NCI-H1092 treated with DMSO at 0.1 percent for 48 hours (cell line): ENCODE measurements at places on chromosomes 1 and 21.

- DNase-seq, result no peak
Measured at GRCh38 chr21:45811136-45811535, 167.6 kb downstream of the PCBP3 start.

DNA sequence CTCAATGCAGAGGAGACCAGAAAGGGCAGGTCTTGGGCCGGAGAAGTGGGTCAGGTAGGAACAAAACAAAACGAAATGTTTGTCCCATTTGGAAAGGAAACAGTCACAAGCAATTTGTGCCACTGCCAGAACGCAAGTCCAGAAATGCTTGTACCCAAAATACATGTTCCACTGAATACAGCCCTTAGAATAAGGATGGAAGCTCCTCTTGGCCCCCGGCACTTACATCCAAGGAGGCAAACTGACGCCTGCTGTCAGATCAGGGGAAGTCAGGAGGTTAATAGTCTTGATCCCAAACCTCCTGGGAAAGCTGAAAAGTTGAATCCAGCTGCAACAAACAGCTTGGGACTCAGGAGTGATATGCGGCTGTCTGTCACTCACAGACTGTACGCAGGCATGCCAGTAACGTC is 75.9 kb upstream of the GALNT2 start:
- DNase-seq, result no peak

DNA sequence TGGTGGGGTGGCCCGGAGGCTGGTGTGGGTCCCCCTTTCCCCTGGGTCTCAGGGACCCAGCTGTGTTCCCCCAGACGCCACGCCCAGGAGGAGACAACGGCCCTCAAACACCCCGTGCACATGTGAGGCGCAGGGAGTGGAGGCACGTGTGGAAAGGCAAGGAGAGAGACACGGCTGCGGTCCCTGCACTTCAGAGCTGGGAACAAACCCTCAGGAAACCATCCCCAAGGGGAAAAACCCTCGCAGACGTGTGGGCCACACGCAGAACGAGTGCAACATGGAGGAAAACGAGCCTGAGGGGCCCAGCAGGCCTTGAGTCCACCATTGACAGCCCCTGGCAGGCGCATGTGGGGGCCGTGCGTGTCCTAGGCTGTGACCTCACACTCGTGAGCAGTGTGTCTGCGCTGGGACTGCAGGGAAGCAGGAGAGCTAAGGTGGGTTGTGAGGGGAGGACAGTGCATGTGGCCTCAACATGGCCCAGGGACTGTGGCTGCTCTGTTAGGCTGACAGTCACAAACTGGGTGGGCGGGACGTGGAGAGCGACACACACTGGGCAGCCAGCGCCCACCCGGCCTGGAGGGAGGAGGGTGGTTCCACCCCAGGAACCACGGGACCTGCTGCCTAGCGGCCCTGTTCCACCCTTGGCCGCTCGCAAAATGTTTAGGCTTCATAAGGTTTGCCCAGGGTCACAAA is 20.0 kb downstream of the ITGB2 start:
- DNase-seq, result no peak

DNA sequence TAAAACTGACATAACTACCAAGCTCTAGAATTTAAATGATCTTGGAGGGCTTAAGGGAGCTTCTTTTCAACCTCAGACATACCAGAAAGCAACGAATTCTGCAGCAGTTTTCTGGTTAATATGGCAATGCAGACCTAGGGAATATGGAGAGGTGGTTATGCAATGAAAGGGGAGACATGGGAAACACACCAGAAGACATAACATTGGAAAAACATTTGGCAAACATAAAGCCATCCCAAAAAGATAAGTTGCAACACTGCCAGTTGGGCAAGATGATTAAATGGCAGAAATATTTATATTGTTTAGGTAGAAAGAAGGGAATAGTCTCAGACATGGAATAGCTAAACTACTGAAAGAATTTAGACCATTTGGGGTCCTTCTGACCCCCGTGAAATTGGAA is 104.5 kb downstream of the KCNJ6 start:
- no peak for DNase-seq

GRCh38 chr1:109312978-109313775 is 6.4 kb upstream of the MYBPHL start:
- no peak for DNase-seq

- DNase-seq, result no peak
Measured at GRCh38 chr1:156898971-156899664, 5.6 kb downstream of the PEAR1 start.

- DNase-seq, result peak; percentile 69
Measured at GRCh38 chr1:61142726-61143500, 60.6 kb downstream of the NFIA start.

GRCh38 chr1:106278716-106279115 is 777.8 kb upstream of the PRMT6 start:
- DNase-seq, result no peak

DNA sequence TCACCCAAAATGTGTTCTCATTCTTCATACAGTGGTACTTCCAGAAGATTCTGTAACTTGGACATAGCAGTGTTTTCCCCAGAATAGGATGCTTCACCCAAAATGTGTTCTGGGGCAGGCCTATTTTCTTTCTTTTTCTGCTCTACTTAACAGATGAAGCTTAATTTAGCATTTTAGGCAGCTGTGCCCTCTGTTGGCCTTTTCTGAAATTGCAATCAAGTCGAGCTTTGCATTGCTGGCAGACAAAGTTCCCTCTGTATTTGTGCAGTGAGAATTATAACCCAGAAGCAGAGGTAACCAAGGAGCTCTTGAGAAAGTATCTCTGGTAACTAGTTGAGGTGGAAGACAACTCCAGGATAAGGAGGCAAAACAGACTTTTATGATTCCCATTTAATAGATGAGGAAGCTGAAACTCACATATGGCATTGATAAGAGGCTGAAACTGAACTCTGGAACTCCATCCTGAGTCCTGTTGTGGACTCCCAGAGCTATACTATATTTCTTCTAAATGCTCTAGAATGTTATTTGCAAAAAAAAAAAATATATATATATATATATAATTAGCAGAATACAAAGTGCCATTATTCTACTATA is 50.3 kb upstream of the L1TD1 start:
- peak; percentile 4 for DNase-seq

DNA sequence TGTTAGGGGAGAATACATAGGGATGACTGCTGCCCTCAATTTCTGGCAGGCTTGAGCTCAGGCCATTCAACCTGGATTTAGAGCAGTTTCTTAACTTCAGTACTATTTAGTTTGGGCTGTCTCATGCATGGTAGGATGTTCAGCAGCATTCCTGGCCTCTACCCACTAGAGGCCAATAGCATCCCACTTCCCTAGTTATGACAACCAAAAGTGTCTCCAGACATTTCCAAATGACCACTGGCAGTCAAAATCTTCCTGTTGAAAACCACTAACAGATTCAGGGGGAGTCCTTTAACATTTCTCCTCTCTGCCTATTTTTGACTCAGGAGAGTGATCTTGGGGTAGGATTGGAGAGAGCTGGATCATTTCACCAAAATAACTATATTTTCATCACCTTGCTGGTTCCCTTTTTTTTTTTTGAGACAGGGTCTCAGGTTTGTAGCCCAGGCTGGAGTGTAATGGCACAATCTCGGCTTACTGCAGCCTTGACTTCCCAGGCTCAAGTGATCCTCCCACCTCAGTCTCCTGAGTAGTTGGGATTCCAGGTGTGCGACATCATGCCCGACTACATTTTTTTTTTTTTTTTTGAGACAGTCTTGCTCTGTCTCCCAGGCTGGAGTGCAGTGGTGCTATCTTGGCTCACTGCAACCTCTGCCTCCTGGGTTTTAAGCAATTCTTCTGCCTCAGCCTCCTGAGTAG is 8.7 kb downstream of the GNAT2 start:
- no peak for DNase-seq

DNA sequence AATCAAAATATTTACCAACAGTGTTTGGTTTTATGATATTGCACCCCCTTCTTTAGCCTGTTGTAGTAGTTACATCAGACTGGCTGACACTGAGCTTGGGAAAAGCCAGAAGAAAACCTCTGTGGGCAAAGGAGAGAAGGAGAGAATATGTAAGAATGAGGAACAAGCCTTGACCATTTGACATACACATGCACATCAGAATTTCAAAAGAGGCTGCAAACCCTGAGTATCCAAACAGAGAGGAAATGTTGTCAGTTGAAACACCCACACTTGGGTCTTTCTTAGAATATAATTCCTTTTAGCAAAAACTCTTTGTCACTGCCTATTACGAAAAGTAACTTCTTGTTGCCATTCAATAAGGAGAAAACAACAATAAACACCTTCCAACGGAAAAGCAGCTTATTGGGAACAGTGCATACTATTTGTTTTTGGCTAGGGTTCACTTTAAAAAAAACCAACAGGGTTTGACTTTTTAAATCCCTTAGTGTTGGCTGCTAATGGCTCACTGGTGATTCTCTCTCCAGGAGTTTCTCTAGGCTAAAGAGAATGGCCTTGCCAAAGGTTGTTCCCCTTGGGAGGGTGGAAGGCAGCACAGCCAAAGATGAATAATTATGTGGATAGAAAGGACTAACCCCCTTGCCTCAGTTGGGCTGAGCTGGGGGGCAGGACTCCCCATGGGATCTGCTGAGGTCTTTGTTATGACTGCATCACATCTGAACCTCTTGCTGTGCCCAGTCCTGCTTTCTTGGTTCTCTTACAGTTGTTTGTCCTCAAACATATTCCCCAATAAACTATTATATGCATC is 48.9 kb downstream of the GORAB start:
- no peak for DNase-seq

DNA sequence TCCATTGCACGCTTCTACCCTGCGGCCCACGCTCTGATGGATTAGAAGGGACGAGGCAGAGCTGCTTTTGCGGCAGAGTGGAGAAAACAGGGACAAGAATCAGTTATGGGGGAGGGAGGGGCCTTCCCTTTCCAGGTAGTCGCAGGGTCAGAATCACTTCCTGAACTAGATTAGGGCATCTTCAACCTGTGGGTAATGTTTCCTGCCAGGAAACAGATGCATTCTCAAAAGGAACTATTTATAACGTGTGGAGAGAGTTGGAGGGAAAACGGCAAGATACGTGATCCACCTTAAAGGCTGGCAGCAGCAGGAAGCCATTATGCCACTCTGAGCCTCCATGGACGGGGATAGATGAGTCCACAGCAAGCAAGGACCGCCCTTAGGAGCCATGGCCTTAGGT is 59.9 kb upstream of the CNTN2 start:
- DNase-seq, result no peak

DNA sequence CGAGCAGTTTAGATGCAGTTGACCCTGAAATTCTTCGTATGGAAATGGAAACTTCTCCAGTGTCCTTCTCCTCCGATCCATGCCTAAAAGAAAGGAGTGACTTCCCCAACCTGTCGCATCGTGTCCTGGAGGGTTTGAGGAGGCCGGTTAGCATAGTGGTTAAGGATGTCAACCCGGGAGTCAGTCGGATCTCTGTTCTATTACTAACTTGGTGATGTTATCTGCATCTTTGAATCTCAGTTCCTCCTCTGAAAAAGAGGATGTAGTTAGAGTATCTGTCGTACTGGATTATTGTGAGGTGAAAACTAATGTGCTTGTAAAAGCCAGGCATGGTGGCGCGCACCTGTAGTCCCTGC is 684 bp downstream of the ZBTB8B start:
- no peak for DNase-seq

- peak; percentile 79 for DNase-seq
Measured at GRCh38 chr1:15178571-15179484, 25.3 kb downstream of the TMEM51 start.

GRCh38 chr1:40143891-40144575 is 17.2 kb upstream of the RLF start:
- peak; percentile 100 for DNase-seq

DNA sequence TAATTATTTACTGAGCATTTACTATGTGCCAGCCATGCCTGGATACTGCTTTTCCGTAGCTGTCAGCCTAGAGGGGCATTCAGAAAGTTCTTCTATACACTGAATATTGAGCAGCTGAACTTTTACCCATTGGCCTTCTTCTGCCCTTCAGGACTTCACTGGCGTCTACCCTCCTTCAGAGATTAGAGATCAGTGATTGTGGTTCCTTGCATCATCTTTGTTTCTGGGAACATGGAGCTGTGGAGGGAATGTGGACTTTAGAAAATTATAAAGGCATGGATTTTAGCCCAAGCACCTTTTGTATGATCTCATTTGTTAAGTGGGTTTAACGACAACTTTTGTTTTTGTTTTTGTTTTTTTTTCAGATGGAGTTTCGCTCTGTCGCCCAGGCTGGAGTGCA is 58.7 kb upstream of the POU3F1 start:
- no peak for DNase-seq

DNA sequence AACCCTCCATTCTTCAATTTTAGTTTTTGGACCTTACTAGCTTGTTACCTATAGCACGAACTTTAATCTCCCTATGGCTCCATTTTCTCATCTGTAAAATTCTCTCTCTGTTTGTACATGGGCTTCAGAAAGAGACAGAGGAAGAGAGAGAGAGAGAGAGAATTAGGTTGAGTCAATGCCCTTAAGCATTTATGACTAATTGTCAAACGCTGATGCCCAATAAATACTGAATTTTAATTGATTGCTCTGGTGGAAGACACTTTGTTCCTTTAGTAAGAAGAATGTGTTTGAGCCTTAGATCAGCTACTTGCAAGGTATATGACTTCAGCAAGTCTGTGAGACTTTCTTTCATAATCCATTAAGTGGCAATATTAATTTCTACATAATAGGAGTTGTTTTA is 743.1 kb upstream of the ADGRL4 start:
- DNase-seq, result no peak

DNA sequence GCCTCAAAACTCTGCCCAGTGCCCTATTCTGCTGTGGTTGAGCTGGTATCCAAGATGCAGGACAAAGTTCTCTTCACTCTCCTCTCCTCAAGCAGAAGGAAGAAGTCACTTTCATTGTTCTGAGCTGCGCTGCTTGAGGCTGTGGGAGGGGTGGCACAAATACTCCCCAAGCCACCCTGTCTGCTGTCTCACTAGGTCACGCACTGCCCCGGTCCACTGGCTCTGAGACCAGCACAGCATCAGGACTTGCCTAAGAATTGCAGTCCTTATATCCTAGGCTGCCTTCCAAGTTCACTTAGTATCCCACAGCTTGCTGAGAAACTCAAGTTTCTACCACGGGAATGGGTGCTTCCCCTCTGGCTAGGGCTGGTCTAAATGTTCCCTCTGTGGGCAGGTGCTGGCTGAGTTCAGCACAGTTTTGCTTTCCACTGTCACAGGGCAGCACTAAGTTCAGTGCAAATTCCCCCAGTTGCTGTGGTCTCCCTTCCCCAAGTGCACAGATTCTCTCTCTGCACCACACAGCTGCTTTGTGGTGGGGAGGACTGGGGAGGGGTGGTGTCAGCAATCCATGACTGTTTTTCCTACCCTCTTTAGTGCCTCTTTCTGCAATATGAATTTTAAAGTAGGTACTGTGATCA is 32.4 kb downstream of the SLC9C2 start:
- DNase-seq, result no peak

- DNase-seq, result no peak
Measured at GRCh38 chr1:248823517-248824001, 2.2 kb downstream of the SH3BP5L start.

DNA sequence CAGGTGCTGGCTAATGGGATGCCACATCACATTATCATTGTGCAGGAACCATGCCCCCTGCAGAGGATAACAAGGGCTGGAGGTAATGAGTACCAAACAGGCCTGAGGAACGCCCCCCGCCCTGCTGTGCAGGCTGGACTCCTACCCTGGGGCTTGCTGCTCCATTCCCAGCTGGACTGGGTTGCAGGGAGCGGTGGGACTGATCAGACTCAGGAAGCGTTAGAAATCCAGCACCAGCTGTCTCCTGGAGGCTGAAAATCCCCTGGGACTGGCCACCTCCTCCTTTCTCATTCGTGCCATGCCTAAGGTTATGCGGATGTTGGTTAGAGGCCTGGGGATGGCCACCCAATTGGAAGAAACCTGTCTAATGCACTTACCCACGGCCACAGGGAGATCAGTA is 36.9 kb upstream of the POU3F1 start:
- peak; percentile 53 for DNase-seq

GRCh38 chr21:29104239-29104708 is 26.2 kb upstream of the MAP3K7CL start:
- DNase-seq, result peak; percentile 20

GRCh38 chr1:214370615-214371014 is 89.7 kb downstream of the SMYD2 start:
- DNase-seq, result no peak
